Epithelial cell of esophagus (primary cell): ENCODE measurements at places on chromosomes 4 and X.
A peak's percentile ranks its signal among the peaks of the same experiment; 100 is the strongest.

DNA sequence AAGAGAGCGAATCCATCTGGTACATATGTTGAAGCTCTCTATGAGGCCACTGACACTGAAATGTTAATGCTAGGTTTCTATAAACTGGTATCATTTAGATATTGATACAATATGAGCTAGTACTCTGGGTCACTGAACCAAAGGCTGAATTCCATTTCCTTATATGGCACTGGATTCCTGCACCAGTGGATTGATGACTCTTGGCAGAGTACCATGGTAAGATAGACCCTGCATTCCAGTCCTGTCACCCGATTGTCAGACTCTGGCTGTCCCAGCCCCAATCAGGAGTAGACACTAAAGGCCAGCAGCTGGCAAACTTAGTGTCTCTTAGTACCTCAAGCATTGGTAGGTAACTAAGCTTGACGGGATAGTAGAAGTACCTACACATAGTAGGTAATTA, 44.0 kb upstream of the EOLA2 start:
- DNase-seq: no peak

DNA sequence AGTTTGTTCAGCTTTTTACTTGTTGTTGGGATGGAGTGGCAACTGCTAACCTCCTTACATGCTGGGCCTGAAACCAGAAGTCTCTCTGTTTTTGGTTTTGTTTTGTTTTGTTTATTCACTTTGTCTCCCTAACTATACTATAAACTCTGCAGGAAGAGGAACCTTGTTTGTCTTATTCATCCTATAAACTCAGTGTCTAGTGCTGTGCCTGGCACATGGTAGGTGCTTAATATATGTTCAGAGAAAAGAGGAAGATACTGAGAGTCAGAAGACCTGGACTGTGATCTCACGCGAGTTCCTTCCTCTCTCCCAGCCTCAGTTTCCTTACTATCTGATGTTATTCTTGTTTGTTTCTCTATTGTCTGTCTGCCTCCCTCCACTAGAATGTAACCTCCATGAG, 71.3 kb downstream of the PRPS1 start:
- no peak for DNase-seq

- no peak for DNase-seq
These were observed 176.2 kb downstream of the ADGRL3 start for GRCh38 chr4:61376301-61376700.

- no peak for DNase-seq
These were observed 255.6 kb upstream of the UGT8 start for GRCh38 chr4:114343015-114343414.

GRCh38 chrX:327660-328126, 9.1 kb upstream of the GTPBP6 start:
- no peak for DNase-seq

DNA sequence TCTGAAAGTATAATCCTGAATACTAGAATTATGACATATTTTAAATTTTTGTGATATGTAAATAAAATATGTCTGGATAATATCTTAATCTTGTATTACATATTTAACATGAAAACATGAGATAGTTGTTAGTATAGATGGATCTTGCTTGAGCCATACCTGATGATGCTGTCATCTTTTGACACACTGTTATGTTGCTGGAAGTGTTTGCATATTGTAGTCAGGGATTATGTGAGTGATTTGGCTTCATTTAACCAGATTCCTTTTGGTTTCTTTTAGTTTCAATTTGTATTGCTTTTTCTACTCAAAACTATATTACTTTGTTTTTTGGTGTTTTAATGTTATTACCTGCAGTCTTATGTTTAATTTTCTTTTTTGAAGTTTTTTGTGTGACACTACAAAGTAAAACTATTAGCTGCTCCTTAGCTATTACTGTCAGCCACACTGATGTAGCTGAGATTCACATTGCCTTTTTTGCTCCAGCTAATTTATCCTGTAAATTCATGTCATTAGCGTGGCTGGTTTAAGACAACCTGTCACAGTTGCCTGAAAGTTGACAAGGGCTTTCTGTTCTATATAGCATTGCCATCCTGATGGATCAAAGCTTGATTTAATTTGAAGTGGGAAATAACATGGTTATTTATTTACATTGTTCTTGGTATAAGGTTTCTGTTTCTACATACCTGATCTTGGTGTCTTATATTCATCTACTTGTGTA, 33.7 kb downstream of the METAP1 start:
- DNase-seq: peak; percentile 21

DNA sequence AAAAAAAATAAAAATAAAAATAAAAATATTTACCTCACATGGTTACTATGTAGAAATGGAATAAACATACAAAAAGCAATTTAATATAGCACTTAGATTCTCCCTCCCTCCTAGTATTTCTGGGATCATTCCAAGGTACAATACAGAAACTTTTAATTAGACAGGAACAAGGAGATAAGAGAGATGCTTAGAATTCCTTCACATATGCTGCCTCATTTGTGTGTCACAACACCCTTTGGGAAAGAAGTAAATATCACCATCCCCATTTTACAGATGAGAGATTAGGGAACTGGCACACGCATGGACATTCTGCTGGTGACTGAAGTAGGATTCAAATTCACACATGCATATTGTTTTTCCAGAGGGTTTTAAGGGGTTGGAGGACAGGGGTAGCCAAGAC, 164.2 kb downstream of the APBB2 start:
- DNase-seq: no peak

- DNase-seq: no peak
These were observed 44.0 kb upstream of the ZCCHC13 start for GRCh38 chrX:74259885-74260491.

GRCh38 chr4:19748519-19749479, 502.9 kb upstream of the SLIT2 start:
- peak; percentile 3 for DNase-seq

DNA sequence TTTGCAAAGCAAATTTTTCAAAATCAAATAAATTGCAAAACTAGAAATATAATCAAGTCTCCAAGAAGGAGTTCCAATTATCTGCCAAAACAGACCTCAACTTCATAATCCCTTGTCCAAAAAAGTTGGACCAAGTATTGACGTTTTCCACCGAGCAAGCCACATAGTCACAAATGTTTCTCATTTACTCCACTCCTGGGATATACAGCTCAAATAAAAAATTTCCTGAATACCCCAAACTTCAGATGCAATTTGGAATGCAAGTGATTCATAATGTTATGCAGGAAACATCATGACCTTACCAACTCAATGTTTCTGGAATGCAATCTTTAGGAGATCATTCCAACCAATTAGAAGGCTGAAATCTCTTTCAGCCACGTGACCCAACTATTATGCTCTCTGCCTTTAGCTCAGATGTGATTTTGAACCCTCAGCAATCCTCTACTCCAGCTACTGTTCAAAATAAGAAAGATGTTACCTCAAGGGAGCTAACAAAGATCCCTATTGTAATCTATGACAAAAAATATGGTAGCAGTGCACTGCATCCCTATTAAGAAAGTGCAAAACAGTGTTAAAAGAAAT, 72.4 kb downstream of the PRDM5 start:
- no peak for DNase-seq

GRCh38 chrX:28979877-28980276, 392.6 kb downstream of the IL1RAPL1 start:
- DNase-seq: no peak

- DNase-seq: no peak
These were observed 557.5 kb downstream of the PPARGC1A start for GRCh38 chr4:23332313-23332712.

- DNase-seq: no peak
These were observed 83.6 kb upstream of the LNX1 start for GRCh38 chr4:53674903-53675302.

DNA sequence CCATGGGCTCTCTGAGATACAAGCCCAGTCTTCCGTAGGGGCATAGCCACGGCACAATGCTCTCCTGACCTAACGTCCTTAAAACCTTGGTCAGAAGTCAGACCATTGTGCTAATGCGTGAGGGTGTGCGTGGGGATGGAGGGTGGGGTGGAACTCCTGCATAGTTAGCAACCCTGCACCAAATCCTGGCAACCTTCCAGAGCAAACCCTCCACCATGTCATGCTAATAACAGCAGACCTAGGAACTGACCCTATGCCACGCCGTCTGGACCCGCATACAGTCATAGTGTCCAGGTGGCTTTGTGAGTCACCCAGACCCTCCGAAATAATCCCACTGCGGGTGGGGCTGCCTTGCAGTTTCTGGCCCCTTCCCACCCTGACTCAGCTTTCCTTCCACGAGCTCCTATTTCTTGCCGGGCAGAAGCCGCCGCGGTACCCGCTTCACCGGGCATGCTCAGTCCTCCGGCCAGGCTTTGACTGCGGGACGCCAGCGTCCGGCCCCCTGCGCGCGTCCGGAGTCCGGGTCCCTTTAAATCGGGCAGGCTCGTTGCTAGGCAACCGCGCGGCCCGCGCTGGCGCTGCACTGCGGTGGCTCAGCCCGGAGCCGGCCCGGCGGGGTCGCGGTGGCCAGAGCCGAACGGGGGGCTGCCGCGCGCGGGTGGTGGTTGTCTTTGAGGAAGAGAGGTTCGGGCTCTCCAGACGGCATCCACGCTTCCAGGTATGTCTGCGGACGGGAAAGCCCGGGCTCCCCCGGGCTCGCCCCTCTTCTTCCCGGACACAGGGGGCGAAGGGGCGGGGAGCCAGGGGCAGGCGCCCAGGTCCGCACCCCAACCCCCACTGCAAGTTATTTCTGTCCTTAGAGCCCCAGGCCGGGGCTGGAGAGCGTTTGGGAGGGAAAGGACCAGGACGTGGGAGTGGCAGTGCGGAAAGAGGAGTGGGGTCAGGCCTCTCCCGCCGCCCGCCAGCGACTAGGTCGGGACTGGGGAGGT, at the start of gene CCDC160:
CCDC160 (plus strand) TSS at position 557 of the 989 bp plus-strand sequence. CDS start 7,619 bp downstream, outside the sequence.
- peak; percentile 13 for DNase-seq

GRCh38 chr4:790466-790820, 35.5 kb downstream of the CPLX1 start:
- no peak for DNase-seq

DNA sequence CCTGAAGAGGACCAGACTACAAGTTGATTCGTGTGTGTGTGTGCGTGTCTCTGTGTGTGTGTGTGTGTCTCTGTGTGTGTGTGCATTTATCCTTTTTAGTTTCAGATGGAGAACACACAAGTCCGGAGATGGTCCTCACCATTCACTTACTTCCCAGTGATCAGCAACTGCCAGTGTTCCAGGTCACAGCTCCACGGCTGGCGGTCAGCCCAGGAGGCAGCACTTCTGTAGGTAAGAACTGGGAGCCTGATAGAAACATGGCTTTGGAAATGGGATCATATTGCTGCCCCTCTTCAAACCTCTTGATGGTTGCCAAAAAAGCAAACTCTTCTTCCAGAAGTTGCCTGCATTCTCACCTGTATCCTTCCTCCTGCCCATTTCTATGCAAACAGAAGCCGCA, 122.6 kb upstream of the ANXA3 start:
- DNase-seq: no peak

GRCh38 chr4:8110071-8110986, 48.3 kb downstream of the ABLIM2 start:
- peak; percentile 70 for DNase-seq

GRCh38 chrX:13151828-13152517, 107.6 kb upstream of the FAM9C start:
- no peak for DNase-seq

- peak; percentile 77 for DNase-seq
These were observed 57.2 kb upstream of the MTMR1 start for GRCh38 chrX:150635952-150636351.

DNA sequence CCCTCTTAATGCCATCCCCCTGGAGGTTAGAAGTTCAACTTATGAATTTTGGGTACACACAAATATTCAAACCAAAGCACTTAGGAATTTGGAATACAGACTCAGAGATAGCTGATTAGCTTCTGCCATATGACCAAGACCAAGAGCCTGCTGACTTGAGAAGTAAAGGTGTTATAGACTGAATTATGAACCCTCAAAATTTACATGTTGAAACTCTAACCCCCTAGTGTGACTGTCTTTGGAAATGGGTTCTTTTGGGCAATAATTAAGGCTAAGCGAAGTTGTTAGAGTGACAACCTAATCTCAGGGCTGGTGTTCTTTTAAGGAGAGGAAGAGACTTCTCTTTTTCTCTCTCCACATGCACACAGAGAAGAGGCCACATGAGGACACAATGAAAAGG, 151.2 kb downstream of the COX18 start:
- DNase-seq: no peak

DNA sequence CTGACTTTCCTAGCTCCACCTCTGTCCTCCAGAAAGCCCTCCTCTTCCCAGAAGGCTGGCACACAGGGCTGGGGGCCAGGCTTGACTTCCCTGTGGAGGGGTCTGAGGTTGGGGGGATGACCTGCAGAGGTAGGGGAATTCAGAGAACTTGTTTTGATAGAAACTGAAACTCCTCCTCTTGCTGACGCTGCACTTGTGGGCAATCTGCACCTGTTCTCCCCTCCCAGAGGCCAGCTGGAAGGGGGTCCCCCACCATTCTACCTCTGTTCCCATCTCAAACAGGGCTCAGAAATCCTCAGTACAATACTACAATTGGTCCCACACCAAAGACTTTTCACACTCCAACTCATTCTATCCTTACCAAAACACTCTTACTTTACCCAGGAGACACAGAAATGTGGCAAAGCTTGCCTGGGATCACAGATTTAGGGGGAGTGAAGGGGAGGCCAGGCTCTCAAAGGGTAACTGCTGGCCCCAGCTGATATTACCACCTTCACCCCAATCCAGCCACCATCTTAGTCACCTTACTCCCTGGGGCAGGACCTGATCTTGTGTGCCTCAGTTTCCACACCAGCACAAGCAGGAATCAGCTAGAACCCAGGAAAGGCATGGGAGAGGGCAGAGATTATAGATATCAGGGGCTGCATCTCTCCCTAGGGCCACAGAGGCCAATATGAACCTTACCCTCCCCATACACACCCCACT, 18.5 kb downstream of the OTUD5 start:
- DNase-seq: no peak

DNA sequence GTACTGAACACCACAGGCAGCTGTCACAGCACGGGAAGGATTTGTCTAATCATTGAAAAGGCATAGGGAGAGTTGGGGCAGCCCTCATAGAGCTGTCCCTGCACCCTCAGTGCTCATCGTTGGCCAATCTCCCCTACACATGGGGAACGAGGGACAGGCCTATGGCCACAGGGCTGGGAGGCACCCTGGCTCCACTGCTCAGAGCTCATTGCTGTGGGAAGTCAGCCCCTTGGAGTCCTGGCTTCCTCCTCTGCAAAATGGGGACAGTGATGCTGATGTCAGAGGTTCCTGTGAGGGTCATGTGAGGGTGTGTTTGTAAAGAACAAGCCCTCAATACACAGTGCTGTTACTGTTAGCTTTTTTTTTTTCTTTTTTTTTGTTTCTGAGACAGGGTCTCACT, 19.3 kb upstream of the HTRA3 start:
- DNase-seq: no peak

DNA sequence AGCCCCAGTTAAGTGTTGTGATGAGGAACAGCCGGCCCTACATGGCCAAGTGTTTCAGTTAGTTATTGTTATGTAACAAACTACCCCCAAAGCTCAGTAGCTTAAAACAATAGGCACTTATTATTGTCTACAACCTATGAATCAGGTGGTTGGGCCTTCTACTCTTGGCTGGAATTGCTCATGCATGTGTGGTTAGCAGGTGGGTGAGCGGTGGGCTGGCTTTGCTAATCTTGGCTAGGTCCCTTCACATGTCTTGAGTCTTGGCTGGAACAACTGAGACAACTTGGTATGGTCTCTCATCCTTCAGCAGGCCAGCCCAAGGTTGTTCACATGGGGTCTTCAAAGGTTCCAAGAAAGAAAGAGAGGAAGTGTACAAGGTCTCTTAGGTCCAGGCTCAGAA, 54.5 kb upstream of the CHRNA9 start:
- DNase-seq: no peak

GRCh38 chr4:73528171-73528570, 46.6 kb downstream of the AFM start:
- DNase-seq: peak; percentile 86

- DNase-seq: peak; percentile 39
These were observed 48.9 kb downstream of the MND1 start for GRCh38 chr4:153393397-153393796.
